ENCODE measurements at places on chromosomes 7 and 10. TPM values are rescaled to one million over a fixed set of nuclear protein-coding genes. Genes with fewer than 3 reads are reported as not detected.

DNA sequence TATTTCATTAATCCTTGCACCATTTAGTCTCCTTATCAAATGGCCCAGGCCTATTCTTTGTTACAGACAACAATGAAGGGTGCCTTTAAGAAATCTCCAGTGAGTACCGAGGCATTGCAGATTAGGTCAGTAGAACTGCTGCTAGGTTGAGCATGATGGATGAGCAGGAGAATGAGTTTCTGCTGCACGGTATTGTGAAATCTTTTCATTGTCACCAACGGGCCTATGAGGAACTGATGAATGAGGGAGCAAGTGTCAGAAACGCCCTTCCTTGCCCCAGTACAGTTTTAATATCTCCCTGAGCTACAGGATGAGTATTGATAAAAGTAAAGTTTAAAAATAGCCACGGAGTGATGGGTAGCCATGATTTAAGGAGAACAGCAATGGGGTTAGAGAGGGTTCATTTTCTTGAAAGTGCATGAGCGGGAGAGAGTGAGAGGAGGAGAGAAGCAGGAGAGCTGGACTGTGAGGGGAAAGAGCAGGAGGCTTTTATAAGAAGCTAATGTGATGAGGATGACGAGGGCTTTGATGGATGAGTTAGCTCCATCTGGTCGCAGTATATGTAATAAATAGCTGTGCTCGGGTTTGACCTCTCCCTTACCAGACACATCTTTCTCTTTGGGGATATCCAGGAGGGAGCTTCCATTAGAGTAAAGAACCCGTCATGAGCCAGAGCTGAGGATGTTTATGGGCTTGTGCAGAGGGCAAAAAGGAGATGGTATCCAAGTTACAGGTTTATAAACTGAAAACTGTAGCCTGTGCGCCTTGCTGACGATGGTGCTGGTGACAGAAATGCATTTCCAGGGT, 526.1 kb downstream of the LRMDA start:
- no peak overlapping the region for H3K27ac ChIP-seq
- H3K4me3 ChIP-seq: no peak overlapping the region
- no peaks in the 10 kb centered on the region for H3K4me1 ChIP-seq
- H3K36me3 ChIP-seq: no peaks in the 10 kb centered on the region

GRCh38 chr10:57785068-57785467, 482.6 kb downstream of the IPMK start:
- no peak overlapping the region for H3K27ac ChIP-seq
- H3K4me1 ChIP-seq: no peaks in the 10 kb centered on the region

DNA sequence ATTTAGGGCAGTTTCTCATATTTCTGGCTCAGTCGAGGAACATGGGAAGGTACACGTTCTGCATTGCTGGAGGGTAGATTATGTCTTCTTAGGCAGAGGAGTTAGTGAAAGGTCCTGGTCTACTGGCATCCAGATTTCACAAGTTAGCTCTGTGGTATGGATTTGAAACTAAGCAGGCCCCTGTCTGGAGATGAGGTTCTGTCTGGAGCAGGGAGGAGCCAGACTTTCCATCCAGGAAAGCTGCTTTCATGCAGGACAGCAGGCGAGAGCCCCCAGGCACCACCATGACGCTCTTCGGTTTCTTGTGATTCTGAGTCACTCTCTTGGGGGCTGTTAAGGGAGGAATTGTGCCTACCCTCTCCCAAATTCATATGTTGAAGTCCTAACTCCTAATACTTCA, 184.3 kb downstream of the KIAA1217 start:
- no peaks in the 10 kb centered on the region for H3K4me1 ChIP-seq
- no peaks in the 10 kb centered on the region for H3K36me3 ChIP-seq
- no peaks in the 10 kb centered on the region for H3K27me3 ChIP-seq
- no peak overlapping the region for H3K4me3 ChIP-seq
- DNase-seq: no peak

DNA sequence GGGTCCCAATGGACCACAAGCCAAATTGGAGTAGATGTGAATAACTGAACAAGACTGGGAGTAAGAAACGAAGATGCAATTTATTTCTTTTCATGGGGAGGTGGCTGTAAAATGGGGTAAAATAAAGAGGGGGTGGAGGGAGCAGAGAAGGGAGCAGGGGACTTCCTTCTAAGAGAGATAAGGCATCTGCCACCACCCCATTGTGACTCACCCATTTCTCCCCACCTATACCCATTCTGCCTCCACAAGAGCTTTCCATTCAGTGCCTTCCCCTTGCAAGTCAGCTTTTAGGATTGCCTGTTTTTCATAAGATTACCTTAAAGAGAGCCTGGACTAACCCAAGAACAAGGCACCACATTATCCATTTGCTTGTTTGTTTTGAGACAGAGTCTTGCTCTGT, 87.1 kb upstream of the PAX2 start:
- no peak for DNase-seq
- peaks cover 10% of the 10 kb centered on the region for H3K27me3 ChIP-seq
- no peak overlapping the region for H3K4me3 ChIP-seq
- H3K4me1 ChIP-seq: no peaks in the 10 kb centered on the region
- H3K36me3 ChIP-seq: no peaks in the 10 kb centered on the region
- no peak overlapping the region for H3K27ac ChIP-seq

GRCh38 chr10:86867149-86867548, 90.3 kb downstream of the MMRN2 start:
- peaks cover 2% of the 10 kb centered on the region for H3K36me3 ChIP-seq
- H3K27me3 ChIP-seq: no peaks in the 10 kb centered on the region
- peaks cover 4% of the 10 kb centered on the region for H3K4me1 ChIP-seq
- H3K4me3 ChIP-seq: no peak overlapping the region
- no peak for DNase-seq
- H3K27ac ChIP-seq: no peak overlapping the region

DNA sequence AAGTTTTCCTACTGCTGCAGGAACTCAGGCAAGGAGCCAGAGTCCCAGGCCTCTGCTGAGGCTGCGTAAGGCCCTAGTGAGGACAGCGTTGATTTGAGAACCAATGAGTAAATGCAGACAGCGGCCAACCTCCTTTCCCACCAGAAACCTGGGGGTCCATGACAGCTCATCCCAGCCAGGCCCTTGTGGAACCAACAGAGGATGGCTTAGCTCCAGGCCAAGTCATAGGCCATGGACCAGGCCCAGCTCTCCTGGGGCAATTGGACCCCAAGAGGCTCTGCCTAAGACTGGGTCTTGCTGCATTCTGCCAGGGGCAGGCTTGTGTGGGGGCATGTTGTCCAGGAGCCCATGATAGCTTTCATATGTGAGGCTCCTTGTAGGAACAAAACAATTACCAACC, 65.4 kb upstream of the PPP1R3C start:
- no peaks in the 10 kb centered on the region for H3K27me3 ChIP-seq
- no peak for DNase-seq
- no peak overlapping the region for H3K4me3 ChIP-seq
- no peaks in the 10 kb centered on the region for H3K4me1 ChIP-seq
- H3K36me3 ChIP-seq: no peaks in the 10 kb centered on the region

GRCh38 chr7:18540396-18540795, 44.8 kb downstream of the HDAC9 start:
- H3K36me3 ChIP-seq: no peaks in the 10 kb centered on the region
- no peak for DNase-seq

- DNase-seq: no peak
- H3K27me3 ChIP-seq: peaks cover 2% of the 10 kb centered on the region
- no peaks in the 10 kb centered on the region for H3K36me3 ChIP-seq
Measured at GRCh38 chr10:3393958-3394357, 221.4 kb upstream of the PITRM1 start.

DNA sequence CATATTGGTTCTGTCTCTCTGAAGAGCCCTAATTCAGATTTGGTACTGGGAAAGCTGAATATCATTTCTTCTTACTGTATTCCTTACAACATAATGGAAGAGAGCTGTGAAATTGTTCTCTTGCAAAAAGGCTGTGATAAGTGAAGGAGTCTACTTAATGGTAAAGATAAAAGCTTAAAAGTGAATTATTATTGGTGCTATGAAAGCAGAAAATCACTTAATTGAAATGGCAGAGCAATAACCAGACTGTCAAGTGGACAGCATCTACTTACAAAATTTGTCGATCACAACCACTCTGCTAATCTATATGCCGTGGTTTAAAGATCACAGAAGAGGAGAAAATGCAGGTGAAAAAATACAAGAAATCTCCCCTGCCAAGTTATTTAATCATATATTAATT, 264.7 kb upstream of the TEX47 start:
- no peak overlapping the region for H3K27ac ChIP-seq
- no peaks in the 10 kb centered on the region for H3K4me1 ChIP-seq
- no peak for DNase-seq
- no peaks in the 10 kb centered on the region for H3K36me3 ChIP-seq

- H3K4me3 ChIP-seq: no peak overlapping the region
- H3K27ac ChIP-seq: no peak overlapping the region
- no peaks in the 10 kb centered on the region for H3K4me1 ChIP-seq
- no peaks in the 10 kb centered on the region for H3K36me3 ChIP-seq
Measured at GRCh38 chr7:105238198-105238765, 150.4 kb downstream of the SRPK2 start.

- H3K36me3 ChIP-seq: no peaks in the 10 kb centered on the region
- no peaks in the 10 kb centered on the region for H3K4me1 ChIP-seq
- no peaks in the 10 kb centered on the region for H3K27me3 ChIP-seq
- peak; percentile 54 for DNase-seq
- H3K4me3 ChIP-seq: no peak overlapping the region
- H3K27ac ChIP-seq: no peak overlapping the region
Measured at GRCh38 chr10:1643161-1643907, 94.0 kb downstream of the ADARB2 start.

- H3K4me3 ChIP-seq: no peak overlapping the region
- H3K4me1 ChIP-seq: no peaks in the 10 kb centered on the region
- no peaks in the 10 kb centered on the region for H3K27me3 ChIP-seq
Measured at GRCh38 chr10:111956841-111957240, 226.7 kb downstream of the GPAM start.

DNA sequence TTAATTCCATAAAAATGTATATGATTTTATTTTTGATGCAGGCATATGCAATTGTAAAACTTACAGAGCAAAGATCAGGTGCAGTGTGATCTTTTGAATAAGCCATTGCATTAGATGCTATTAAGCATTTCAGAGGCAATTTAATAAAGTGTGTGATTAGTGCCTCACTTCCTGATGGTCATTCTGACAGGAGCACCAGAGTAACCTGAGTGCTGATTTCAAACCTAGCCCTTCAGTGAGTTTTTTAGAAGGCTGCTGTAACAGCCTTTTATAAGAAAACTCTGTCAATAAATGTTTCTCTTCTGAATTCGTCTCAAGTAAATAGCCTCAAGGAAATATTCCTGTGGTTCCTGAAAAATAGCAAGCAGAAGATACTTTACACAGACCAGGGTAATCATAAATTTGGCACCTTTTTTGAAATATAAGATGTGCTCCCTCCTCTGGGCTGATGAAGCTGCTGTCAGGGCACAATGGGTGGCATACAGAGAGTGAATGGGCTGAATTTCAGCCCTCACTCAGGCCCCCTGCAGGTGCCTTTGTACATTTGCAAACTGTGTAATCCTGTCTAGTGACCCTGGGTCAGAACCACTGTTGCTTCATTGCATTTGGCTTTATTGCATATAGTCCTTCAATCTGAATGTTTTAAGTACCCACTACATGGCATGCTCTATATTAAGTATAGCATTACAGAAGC, 193.7 kb upstream of the CSTF2T start:
- peak; percentile 8 for DNase-seq
- H3K27ac ChIP-seq: no peak overlapping the region
- H3K27me3 ChIP-seq: no peaks in the 10 kb centered on the region
- no peaks in the 10 kb centered on the region for H3K36me3 ChIP-seq
- H3K4me1 ChIP-seq: no peaks in the 10 kb centered on the region
- no peak overlapping the region for H3K4me3 ChIP-seq

DNA sequence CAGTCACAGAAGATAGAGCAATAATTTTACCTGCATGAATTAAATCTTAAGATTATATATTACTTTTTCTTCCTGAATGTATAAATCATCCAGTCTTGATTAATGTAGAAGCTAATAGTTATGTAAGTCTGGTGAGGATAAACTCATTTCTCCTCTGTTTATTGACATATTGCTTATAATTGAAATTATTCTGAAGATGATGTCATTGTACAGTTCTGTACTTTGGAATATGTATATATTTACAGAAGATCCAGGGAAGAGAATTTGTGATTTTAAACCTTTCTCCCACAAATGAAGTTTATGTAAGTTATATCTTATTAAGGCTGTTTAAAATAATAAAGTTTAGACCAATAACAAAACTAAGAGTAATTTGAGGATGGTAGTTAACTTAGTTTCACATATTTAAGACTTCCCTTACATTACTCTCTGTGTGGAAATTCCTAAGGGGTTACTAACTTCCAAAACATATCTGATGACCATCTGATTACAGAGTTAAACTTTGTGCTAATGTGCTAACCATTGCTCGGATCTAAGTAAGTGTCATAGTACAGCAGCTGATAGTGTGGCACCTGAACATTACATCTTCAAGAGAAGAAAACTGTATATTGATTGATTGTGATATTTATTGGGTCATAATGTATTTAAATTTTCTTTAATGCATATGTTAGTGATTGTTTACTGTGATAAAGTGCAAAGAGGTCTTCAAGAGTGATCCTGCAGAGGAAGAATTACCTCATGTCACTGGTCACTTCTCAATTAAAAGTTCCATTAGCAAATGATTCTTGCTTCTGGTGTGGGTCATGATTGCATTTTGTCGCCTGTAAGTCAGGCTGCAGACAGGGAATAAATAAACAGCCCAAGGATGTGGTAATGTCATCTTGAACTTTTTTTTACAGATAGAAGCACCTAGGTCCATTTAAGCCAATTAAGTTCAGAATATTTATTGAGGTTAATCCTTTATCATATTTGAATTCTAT, 96.9 kb downstream of the UBE3C start:
- H3K4me1 ChIP-seq: no peaks in the 10 kb centered on the region
- H3K36me3 ChIP-seq: peaks cover 6% of the 10 kb centered on the region
- no peak for DNase-seq

- no peak overlapping the region for H3K27ac ChIP-seq
- no peak for DNase-seq
- H3K27me3 ChIP-seq: peaks cover 6% of the 10 kb centered on the region
- no peaks in the 10 kb centered on the region for H3K36me3 ChIP-seq
- H3K4me1 ChIP-seq: no peaks in the 10 kb centered on the region
- H3K4me3 ChIP-seq: no peak overlapping the region
Measured at GRCh38 chr10:118569241-118569881, 26.1 kb downstream of the PRLHR start.

GRCh38 chr10:30902621-30903396, 128.9 kb downstream of the ZNF438 start:
- H3K27ac ChIP-seq: no peak overlapping the region
- H3K36me3 ChIP-seq: peaks cover 12% of the 10 kb centered on the region
- no peak for DNase-seq
- H3K4me1 ChIP-seq: no peaks in the 10 kb centered on the region

GRCh38 chr7:102988631-102989560, 76.1 kb downstream of the LRRC17 start:
- no peak overlapping the region for H3K27ac ChIP-seq
- H3K4me3 ChIP-seq: no peak overlapping the region
- peaks cover 4% of the 10 kb centered on the region for H3K4me1 ChIP-seq

SH2D4B gene
- polyA plus RNA-seq: not detected

SFXN2 gene
- polyA plus RNA-seq: 16.9 TPM

Measured in small intestine (tissue), 16 donors.